ENCODE measurements at places on chromosomes 7 and 10.
A peak's percentile ranks its signal among the peaks of the same experiment; 100 is the strongest.

DNA sequence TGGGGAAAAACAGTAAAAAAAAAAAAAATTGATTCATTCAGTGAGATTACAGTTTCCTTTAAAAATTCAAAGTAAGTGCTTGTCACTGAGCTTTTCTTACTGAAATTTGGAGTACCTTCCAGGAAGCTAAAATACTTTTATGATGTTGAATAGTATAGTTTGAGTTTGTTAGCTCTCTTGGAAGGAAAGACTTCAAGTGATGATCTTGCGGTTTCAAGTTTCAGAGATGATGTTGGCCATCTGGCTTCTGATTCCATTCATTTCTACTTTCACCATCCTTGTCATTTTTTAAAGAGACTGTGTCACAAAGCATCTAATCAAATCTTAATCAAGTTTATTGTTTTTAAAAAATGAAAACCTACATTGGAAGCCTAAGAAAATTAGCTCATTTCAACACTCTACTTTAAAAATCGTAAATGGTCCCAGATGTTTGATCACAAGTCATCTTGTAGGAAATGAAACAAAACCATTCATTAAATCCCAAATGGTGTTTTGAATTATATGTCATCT lies 4.9 kb upstream of the HERPUD2 start:
- DNase-seq, result no peak

- no peak for DNase-seq
Measured at GRCh38 chr7:77310982-77311381, 105.2 kb downstream of the GSAP start.

GRCh38 chr10:15097011-15097812 lies at the start of gene RPP38:
Gene RPP38, plus strand, starts transcription at chr10:15097355. Its CDS starts 5,960 bp downstream, at chr10:15103315.
- DNase-seq, result peak; percentile 94

- no peak for DNase-seq
Measured at GRCh38 chr7:105473163-105473562, 48.9 kb downstream of the PUS7 start.

DNA sequence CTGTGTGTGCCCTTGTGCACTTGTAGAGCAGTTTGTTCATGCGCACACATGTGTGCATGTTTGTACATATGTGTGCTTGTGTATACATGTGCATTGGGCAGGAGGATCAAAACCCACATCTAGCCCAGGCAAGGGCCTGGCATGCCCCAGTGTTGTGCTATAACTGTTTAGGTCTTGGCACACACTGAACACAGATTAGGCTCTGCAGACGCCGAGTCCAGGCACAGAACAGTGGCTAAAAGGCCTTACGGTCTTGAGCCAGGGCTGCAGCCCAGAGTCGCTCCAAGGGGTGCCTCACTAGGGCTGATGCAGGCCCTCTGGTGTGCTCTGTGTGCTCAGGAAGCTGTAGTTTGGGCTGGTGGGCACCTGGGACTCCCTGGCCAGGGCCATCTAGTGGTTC lies 55.7 kb downstream of the YKT6 start:
- DNase-seq, result no peak

All from NCI-H82 (cell line).